ENCODE measurements at places on chromosomes 13 and 19. TPM values are rescaled to one million over a fixed set of nuclear protein-coding genes. Genes with fewer than 3 reads are reported as not detected.

Gene RCBTB1
- total RNA-seq, result 22.8 TPM

Gene KLC3
- 0.23 TPM for total RNA-seq

Gene FKBP8
- total RNA-seq, result 226 TPM

Gene SIAH3
- total RNA-seq, result 0.06 TPM

Gene AP1M2
- total RNA-seq, result 88.3 TPM

Measured in mucosa of gallbladder (tissue), 1 donor.